Muscle of back (tissue), 13 donors: ENCODE measurements at places on chromosomes 2 and 18. TPM values are rescaled to one million over a fixed set of nuclear protein-coding genes. Genes with fewer than 3 reads are reported as not detected.
A peak's percentile ranks its signal among the peaks of the same experiment; 100 is the strongest.

DNA sequence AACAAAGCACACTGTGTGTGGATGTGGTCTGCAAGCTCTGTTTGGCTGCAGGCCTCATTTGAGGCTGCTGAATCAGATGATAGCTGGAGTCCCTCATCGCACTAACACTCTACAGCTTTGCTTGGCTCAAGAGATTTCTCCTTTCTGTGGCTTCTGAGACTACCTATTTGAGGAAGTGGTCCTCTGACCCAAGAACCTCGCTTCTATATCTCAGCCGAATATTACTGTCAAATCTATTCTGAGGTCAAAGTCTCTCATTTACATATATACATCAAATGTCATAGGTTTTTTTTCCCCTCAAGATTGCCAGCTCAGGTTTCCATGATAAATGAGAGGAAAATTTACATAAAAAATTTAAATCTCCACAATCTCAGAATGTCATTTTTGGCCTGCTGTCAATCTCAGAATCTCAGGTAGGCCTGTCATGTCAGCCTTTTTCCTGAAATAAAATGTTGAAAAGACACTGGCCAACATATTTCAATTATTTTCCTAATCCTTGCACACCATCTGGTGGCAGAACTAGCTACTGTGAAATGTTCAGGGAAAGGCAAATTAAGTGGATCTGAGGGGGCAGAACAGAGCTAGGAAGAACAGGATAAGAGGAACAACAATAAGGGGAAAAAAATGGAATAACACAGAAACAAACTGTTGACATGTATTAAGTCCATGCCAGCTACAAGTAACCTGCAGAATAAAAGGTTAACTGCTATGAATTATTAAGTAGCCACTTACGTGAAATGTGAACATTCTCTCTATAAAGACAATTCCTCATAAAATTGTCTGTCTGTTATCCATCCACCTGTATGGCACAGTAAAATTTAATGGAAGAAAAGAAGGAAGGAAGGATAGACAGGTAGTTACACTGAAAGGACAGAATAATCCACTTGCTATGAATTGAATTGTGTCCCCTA, 39.3 kb downstream of the AP1S3 start:
- DNase-seq, result peak; percentile 42

GALNT5 gene
- polyA plus RNA-seq, result 3.0 TPM

DNA sequence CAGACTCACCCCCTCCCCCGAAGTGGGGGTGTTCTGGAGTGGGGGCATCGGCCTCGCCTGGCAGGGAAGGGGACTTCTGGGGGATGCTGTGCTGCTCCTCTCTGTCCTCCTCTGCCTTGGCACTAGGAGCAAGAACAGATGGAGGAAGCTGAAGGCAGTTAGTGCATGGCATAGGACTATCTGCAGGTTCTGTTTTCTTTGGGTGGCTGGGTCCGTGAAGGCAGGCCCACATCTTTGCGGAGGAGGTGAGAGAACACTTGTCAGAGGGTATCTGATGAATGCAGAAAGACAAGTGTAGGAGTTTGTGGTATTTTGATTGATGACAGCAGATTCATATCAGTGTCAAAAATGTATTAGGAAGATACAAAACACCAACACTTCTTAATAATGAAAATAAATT, 411.4 kb downstream of the TSN start:
- no peak for DNase-seq

GRCh38 chr2:84924173-84925106, 19.0 kb downstream of the TMSB10 start:
- DNase-seq, result peak; percentile 45

SNED1 gene
- polyA plus RNA-seq, result 2.5 TPM

DNA sequence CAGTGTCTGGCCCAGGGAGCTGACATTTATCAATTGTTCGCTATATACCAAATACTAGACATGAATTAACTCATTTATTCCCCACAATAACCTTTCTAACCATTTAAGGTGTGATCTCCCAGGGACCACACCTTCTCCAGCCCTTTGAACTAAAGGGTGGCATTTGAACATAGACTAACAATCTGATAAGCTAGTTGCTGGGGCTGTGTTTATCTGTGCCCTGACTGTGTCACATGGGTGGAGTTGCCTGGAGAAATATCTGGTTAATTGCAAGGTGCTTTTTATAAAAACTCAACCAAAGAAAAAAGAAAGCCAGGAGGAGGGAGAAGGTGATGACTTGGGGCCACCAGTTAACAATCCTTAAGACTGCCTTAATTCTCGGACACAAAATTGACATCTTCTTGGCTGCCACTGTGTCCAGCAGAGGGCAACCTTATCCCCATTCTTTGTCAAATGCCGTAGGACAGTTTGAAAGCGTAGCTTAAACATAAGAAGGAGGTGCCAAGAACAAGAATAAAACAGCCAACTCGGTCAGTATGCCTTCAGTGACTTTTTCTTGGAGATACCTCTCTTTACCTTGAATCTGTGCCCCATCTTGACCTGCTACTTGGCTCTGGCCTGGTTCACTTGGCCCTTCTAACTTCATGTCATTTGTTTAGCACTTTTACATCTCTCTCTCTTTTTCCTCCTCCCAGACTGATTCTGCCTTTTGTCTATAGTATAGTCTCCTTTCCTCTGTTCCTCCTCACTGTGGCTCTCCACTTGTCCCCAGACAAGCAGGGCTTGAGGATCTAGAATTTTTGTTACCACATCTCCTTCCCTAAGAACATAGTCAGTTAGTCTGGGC, 183.4 kb downstream of the MYO3B start:
- peak; percentile 42 for DNase-seq

WDR75 gene
- polyA plus RNA-seq, result 29.7 TPM

REG1B gene
- polyA plus RNA-seq, result not detected
